IMR-90 (cell line): ENCODE measurements at places on chromosomes 13 and 19. TPM values are rescaled to one million over a fixed set of nuclear protein-coding genes. Genes with fewer than 3 reads are reported as not detected.
A peak's percentile ranks its signal among the peaks of the same experiment; 100 is the strongest.

OR7A5 gene
- total RNA-seq = not detected in 2 replicates

BST2 gene
- 0.18 and 0.28 TPM in 2 replicates for total RNA-seq

ZNF317 gene
- 16.4 and 17.6 TPM in 2 replicates for total RNA-seq

ABCA7 gene
- 0.36 and 0.56 TPM in 2 replicates for total RNA-seq

GMIP gene
- 4.1 and 4.4 TPM in 2 replicates for total RNA-seq

WDR87 gene
- not detected in 2 replicates for total RNA-seq

DNA sequence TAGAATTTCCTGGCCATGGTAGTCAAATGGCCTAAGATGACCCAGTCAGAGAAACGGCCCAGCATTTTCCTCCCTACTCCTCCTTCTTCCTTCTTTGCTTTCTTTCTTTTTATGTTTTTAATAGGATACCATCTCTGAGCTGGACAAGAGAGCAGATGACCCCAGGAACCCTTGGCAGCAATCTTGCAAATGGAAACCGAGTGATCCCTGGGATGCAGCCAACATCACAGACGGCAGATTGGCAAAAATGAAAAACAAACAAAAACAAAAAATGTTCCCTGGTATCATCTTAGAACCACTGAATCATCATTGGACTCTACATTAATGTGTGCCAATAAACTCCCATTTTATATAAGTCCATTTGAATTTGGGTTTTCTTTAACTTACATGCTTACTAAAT is 424.4 kb downstream of the FGF14 start:
- H3K4me3 ChIP-seq = no peak overlapping the region
- no peaks in the 10 kb centered on the region for H3K4me1 ChIP-seq
- H3K27me3 ChIP-seq = no peaks in the 10 kb centered on the region
- H3K36me3 ChIP-seq = no peaks in the 10 kb centered on the region

GRCh38 chr13:101382086-101382485 is 34.2 kb downstream of the NALCN start:
- no peak for DNase-seq
- 0 out of 2 replicates have a peak, but pooled peaks cover 2% of the 10 kb centered on the region for H3K4me1 ChIP-seq

GRCh38 chr13:49792550-49793324 is at the start of gene KPNA3:
TSS of gene KPNA3 (minus strand) at chr13:49792682. CDS start at chr13:49792506, 176 bp downstream.
- H3K27me3 ChIP-seq = no peaks in the 10 kb centered on the region
- H3K36me3 ChIP-seq = no peaks in the 10 kb centered on the region
- peaks cover 2% of the 10 kb centered on the region for H3K4me1 ChIP-seq
- H3K27ac ChIP-seq = peak within 1 kb of the TSS; percentile 99
- peak; percentile 96 for DNase-seq

GRCh38 chr13:22562116-22562515 is 618.7 kb upstream of the SGCG start:
- H3K36me3 ChIP-seq = no peaks in the 10 kb centered on the region
- no peak for DNase-seq
